ENCODE measurements at places on chromosomes 6 and 20.

GRCh38 chr6:139970591-139970991, 596.1 kb upstream of the CITED2 start:
- no peak for DNase-seq

GRCh38 chr6:155980014-155980767, 524.6 kb upstream of the NOX3 start:
- no peak for DNase-seq

- no peak for DNase-seq
Measured at GRCh38 chr20:48574383-48574782, 253.4 kb downstream of the PREX1 start.

DNA sequence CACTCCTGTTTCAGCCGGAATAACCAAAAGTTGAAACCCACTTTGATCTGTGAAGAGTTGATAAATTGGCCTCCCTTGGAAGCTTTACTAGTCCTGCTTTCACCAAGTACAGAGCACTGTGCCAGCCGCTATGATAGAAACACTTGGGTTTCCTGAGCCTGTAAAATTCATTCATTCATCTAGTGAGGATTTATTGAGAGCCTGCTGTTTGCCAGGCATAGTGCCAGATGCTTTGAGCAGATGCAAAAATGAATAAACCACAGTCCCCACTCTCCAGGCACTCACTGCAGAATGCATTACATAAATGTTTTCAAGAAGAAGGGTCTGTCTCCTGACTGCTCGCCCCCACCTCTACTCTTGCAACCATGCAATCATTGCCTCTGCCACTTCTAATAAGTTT, 25.3 kb upstream of the TMEM217 start:
- DNase-seq: no peak

GRCh38 chr6:57242505-57242904, 20.4 kb upstream of the RAB23 start:
- DNase-seq: no peak

DNA sequence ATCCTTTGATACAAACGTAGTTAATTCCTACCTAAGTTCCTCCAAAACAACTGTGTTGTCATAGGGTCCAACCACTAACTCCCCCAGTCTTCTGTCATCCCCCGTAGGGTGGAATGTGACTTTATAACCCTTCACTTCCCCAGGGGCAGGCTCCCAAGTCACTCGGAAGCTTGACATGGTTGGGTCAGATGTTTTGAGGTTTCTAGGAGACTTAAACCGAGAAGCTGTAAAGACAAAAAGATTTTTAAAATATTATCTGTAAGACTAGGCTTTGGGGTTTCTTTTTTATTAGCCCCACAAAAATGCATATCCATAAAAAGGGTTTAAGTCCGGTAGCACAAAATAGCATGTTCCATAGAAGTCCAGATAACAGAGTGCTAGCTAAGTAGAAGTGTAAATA, 50.2 kb downstream of the COL12A1 start:
- no peak for DNase-seq

GRCh38 chr6:139425780-139426179, 51.3 kb upstream of the CITED2 start:
- no peak for DNase-seq

DNA sequence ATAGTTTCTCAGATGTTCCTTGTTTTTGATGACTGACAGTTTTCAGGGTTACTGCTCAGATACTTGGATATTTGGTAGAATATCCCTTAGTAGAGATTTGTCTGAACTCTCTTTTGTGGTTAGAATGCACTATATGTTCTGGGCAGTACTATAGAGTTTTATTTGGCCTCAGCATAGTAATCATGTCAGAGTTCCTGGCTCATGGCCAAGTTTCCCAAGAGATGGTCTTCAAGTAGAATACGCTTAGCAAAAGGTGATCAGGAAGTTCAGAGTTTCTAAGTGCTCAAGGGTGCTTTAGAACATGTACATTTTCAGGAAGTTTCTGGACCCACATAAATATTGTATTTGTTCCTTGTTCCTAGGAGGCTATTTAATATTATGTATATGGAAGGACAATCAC, 1209.7 kb upstream of the GJE1 start:
- DNase-seq: no peak

GRCh38 chr6:109455437-109456110, at the start of gene MICAL1:
Gene MICAL1, minus strand, starts transcription at chr6:109455772. Its CDS starts 1,576 bp downstream, at chr6:109454196.
- no peak for DNase-seq

- DNase-seq: no peak
Measured at GRCh38 chr20:63056236-63057170, 49.7 kb upstream of the BHLHE23 start.

- no peak for DNase-seq
Measured at GRCh38 chr6:25181923-25182322, 97.3 kb upstream of the CARMIL1 start.

GRCh38 chr6:74597266-74597665, 608.6 kb downstream of the COL12A1 start:
- DNase-seq: no peak

DNA sequence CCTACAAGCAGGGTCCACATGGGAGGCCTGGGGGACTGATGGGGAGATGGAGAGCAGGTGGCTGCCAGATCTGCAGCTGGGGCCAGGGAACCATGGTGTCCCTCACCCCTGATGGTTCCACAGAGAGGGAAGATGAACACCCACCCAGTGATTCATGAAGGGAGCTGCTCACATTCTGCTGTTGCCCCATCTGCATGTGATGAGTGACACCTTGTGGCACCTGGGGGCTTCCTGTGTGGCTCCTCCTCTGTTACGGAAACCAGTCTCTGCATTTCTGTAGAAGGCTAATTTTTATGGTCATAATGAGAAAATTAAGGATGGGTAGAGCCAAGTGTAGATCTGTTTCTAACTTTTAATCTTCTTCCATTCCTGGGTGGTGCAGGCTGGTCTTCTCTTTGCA, 217.1 kb downstream of the SMOC2 start:
- DNase-seq: no peak

DNA sequence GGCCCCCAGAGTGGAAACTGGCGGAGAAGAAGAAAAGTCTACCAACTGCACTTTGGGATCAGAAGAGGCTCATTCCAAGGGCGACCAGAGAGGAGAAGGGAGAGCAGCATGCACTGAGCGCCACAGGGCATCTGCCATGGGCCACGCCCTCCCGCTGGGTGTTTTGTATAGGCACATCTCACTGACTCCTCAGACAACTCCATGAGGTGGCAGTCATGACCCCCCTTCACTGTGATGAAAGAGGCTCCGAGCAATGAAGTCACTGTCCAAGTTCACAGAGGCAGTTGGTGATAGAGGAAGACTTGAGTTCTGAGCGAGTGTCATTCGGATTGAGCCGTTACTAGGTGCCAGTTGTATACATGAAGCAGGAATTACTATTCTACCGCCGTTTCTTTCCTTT, 15.4 kb downstream of the BPIFB1 start:
- no peak for DNase-seq

DNA sequence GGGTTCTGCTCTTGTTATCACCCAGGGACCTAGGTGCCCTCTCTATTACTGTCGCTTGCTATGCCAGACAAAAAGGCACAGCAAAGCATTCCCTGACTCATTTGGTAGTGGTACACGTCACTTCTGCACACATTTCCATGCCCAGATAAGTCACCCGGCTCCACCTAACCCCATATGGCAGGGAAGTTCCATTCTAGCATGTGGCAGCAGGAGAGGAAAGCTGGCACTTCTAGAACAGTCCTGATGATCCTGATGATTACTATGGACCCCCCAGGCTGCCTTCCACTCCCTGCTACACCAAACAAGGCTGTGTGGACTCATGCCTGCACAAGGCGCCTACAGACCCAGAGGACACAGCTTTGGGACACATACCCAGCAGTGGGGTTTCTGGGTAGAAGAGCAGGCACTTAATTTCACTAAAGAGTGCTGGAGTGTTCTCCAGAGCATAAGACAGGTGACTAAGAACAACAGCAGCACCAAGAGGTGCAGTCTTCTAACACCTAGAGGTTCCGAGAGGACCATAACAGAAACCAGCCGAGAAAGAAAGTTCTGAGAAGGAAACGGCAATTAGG, 53.5 kb upstream of the NELFCD start:
- DNase-seq: no peak

GRCh38 chr6:142537612-142538478, 236.0 kb downstream of the ADGRG6 start:
- no peak for DNase-seq

DNA sequence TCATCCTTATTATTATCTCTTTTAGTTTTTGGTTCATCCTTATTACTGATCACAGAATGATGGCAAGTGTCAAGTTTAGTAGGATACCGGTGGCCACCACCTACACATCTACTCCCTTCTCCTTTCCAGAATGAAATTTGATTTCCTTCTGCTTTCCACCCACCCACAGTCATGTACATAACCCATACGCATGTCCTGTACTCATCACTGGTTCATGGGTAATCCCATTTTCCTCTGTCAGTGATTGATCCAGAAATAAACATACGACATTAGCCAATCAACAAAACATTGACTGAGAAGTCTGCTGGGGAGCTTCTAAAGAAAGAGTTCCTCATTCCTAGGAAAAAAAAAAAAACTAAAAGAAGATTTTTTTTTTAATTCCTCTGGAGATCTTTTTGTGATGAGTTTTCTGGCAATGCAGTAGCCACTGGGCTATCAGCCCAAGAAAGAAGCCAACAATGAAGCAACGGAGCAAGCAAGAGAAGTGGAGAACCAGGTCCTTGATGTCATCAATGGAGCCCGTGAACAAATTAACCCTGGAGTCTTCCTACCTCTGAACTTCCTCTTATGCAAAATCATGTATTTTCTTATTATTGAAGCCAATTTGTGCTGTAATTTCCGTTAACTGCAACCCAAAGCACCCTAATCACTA, 127.8 kb downstream of the TASP1 start:
- DNase-seq: no peak

- no peak for DNase-seq
Measured at GRCh38 chr6:15936503-15936902, 192.4 kb upstream of the MYLIP start.

- DNase-seq: no peak
Measured at GRCh38 chr6:72975352-72975752, 249.9 kb downstream of the KHDC1L start.
